IMR-90 (cell line): ENCODE measurements at places on chromosomes 2 and 18. TPM values are rescaled to one million over a fixed set of nuclear protein-coding genes. Genes with fewer than 3 reads are reported as not detected.

The FSIP2 gene
- under 0.01 TPM in 1 of 2 replicates, not detected in the other for total RNA-seq

The MARCO gene
- total RNA-seq: not detected in 2 replicates

The CNTNAP5 gene
- not detected in 2 replicates for total RNA-seq

The RGPD8 gene
- 4.1 and 4.2 TPM in 2 replicates for total RNA-seq

The FOXI3 gene
- total RNA-seq: not detected in 2 replicates

The CD8A gene
- not detected in 2 replicates for total RNA-seq
